ENCODE measurements at places on chromosomes 7 and 10.

GRCh38 chr10:79102498-79102874 is 33.7 kb downstream of the ZMIZ1 start:
- DNase-seq = no peak

GRCh38 chr7:85341121-85341520 is 154.3 kb upstream of the SEMA3D start:
- no peak for DNase-seq

DNA sequence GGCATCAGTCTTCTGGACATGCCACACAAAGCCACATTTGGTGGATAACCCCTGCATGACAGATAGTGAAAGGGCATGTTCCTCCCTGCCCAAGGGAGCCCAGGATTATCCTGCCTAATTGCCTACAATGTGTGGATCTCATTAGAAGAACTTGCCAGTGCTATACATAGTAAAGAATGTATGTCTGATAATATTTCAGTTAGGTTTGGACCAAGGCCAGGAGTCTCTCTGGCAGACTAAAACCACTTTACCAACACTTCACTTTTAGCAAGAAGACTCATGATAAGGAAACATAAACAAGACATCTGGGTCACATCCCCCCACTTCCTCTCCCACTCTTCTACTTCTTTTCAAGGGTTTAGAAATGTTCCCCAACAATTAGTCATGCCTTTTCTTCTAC is 196.7 kb downstream of the MTERF1 start:
- DNase-seq = no peak

GRCh38 chr7:148809856-148810255 is 74.2 kb downstream of the EZH2 start:
- DNase-seq = no peak

DNA sequence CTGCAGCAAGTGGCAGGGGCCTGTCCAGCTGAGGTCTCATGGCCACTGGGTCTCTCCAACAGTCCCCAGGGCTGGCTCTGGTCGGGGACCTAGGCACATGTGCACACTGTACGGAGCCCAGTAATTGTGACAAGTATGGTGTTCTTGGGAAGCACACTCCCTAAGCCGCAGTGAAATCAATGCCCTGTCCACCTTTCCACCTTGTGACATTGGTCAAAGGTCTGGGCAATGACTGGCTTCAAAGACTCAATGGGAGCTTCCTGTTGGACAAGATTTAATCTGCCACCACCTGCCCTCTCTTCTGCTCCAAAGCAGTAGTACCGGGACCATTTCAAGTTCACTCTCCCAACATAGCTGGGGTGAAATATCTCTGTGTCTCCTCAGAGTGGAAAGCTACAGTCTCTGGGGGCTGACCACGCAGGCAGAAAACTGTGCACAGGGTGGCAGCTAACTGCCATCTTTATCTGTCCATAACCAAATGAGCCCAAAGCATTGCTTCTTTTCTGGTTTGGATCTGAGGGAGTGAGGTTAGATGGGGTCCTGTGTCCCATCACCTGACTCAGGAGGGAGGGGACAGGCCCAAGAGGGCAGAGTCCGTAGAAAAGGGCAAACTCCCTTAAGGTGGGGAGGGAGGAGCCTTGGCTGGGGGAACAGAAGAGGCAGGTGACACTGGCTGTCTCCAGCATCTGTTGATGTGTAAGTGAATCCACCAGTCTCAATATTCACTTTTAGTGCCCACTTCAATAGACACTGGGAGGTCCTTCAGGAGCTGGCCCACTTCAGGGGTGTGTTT is 307.7 kb downstream of the TNS3 start:
- no peak for DNase-seq

GRCh38 chr7:156558198-156558597 is 82.4 kb upstream of the RNF32 start:
- DNase-seq = no peak

DNA sequence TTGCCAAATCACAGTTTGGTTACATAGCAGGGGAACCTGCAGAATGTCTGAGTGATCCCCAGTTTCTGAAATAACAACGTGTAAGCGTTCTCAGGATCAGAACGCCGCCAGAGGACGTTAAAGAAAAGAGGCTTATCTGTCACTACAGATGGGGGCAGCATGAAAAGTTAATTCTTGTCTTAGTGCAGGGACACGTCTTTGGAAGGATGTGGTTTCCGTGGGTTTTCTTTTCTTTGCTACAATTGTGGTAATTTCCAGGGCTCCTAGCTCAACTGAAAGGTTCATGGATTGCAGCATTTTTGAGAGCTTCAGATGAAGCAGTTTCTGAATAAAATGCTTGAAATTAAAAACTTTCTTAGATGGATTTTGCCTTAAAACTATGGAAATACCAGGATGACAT is 106.6 kb downstream of the PRKCQ start:
- peak; percentile 44 for DNase-seq

DNA sequence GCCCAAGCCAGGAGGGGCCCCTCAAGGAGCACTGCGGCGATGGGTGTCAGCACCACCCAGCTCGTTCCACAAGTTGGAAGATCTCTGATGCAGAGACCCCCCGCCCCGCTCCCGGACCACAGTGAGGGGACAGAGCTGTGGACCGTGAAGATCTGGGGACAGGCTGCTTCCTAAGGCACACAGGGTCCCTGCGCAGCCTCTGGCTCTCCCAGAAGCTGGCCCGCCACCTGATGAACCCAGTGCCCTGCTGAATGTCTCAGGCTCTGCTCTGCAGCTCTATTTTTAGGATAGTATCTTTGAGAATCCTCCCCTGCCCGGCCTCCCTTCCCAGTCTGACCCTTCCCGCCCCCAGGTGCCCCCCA is 29.7 kb downstream of the GBX1 start:
- DNase-seq = no peak

GRCh38 chr10:13956826-13957225 is 370.1 kb downstream of the PRPF18 start:
- no peak for DNase-seq

- peak; percentile 41 for DNase-seq
These were observed 393.8 kb upstream of the PRKCQ start for GRCh38 chr10:6973899-6974298.

DNA sequence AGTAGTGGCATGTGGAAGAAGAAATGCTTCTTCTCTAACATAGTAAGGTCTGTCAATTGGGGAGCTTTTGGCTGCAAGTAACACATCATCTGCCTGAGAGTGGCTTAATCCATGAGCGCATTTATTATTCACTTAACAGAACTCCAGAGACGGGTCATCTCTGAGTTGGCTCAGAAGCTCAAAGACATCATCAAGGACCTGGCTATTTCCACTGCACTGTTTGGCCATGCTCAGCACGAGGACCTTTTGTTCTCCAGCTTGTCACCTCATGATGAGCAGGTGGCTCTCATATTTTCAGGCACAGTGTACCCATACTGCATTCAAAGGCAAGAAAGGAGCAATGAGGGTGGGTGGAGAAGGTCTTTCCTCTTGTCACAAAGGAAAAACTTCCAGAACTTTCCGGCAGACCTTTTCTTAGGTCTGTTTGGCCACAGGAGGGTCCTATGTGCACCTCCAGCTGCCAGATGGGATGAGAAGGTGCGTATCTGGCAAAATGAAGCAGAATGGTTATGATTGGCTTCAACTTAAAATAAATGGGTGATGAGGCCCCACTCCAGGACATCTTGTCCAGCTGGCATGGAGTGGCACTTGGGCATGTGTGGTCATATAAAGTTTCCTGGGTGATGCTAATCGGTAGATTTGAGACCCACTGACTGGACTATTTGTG is 55.6 kb upstream of the SHH start:
- no peak for DNase-seq

- no peak for DNase-seq
These were observed 346.9 kb downstream of the TYW1 start for GRCh38 chr7:67343572-67343971.

- no peak for DNase-seq
These were observed 16.4 kb upstream of the PDSS1 start for GRCh38 chr10:26681076-26681475.

- DNase-seq = no peak
These were observed 19.8 kb downstream of the ACBD7 start for GRCh38 chr10:15068802-15069201.

GRCh38 chr7:129914536-129915272 is 38.1 kb downstream of the UBE2H start:
- peak; percentile 7 for DNase-seq

DNA sequence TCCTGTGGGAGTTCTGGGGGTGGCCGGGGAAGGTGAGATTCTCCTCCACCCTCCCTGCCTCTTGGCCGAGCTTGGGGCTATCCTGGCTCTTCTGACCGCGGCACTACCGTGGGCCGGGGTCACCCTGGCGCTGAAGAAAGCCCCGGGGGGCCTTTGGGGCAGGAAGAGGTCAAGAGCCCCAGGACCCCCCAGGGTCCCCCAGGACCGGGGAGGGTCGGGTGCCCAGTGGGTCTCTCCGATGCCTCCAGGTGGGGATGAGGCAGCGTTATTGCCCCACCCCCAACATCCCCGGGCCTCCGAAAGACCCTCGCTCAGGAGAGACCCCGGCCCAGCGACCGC is 439 bp upstream of the KNDC1 start:
- DNase-seq = no peak

GRCh38 chr10:28594406-28594805 is 61.5 kb downstream of the WAC start:
- peak; percentile 13 for DNase-seq

Data from activated gamma-delta T cell treated with Interleukin-2 at 50 U/mL for 16 hours (primary cell).